Stimulated activated CD8-positive, alpha-beta memory T cell treated with anti-CD3 and anti-CD28 coated beads, Interleukin-4, amount 100 ng/mL, for 1 hour (primary cell): ENCODE measurements at places on chromosomes 16 and 17.

GRCh38 chr16:66434619-66435430 lies 7.7 kb downstream of the BEAN1 start:
- DNase-seq, result no peak

DNA sequence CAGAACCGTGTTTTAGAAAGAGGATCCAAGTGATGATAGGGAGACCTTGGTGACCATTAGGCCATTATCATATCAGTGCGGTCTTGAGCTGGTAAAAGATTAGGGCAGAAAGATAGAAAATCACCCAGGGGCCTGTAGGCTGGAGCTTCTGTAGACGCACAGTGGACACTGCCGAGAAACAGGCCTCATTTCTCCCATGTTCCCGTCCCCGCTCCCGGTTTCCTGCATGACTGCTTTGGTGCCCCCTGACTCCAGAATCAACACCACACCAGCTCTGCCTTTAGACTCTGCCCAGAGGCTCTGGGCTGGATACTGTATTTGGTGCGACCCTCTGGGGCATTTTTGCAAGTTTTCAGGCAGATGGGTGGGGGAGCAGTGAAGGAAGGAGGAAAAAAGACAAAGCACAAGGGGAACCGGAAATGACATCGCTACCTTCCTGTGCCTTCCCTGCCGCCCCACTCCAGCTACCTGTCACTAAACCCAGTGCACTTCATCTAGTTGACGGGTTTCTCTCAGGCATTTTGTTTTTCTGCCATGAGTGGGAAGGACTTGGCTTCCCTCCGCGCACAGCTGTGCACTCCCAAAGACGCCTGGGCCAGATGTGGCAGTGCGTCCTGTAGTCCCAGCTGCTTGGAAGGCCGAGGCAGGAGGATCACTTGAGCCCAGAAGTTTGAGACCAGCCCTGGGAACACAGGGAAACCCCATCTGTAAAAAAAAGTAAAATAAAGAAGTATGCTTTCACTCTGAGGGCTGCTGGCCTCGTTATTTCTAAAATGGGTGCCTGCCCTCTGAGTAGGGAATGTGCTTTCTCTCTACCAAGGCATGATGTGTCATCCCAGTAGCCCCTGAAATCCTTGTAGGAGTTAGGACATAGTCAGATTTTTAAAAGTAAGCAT lies 214.1 kb downstream of the RPTOR start:
- no peak for DNase-seq

- DNase-seq, result no peak
These were observed 53.5 kb downstream of the SREBF1 start for GRCh38 chr17:17783116-17783824.

GRCh38 chr17:43200127-43200526 lies 11.5 kb upstream of the TMEM106A start:
- no peak for DNase-seq

- no peak for DNase-seq
These were observed 130 bp downstream of the CCDC78 start for GRCh38 chr16:726188-726437.

- DNase-seq, result no peak
These were observed at the start of gene RAB26 for GRCh38 chr16:2147981-2148671. Gene RAB26 (plus strand): TSS chr16:2148625. CDS start chr16:2148784, 159 bp downstream.

DNA sequence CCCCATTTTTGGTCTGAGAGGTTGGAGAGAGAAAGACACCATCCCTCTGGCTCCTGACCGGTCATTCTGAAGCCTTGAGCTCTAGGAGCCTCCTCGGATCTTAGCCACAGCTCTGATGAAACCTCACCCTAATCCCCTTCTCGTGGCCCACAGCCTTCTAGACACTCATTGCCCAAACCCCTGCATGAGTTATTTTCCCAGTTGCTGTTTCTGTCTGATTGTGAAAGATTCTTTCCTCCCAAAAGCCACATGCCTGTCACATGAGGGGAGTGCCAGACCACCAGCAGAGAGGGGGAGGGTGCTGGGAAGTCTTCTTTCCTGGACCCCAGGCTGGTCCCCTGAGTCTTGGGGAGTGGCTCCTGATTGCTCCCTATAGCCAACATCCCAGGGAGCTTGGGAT lies 17.6 kb upstream of the ABR start:
- no peak for DNase-seq

DNA sequence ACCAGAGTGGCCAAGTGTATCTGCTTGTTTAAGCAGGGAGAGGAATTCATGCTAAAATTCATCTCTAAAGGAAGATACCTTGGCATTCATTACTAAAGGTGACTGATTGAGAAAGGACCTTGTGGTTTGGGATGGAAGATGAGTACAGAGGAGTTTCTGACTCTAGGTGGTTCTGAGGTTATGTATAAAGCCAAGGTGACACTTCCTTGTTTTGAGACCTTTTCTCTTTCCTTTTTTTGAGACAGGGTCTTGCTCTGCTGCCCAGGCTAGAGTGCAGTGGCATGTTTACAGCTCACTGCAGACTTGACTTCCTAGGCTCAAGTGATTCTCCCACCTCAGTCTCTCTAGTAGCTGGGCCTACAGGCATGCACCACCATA lies 9.1 kb downstream of the ABHD15 start:
- DNase-seq, result no peak

- peak; percentile 18 for DNase-seq
These were observed 35.1 kb downstream of the MFSD11 start for GRCh38 chr17:76772842-76773525.

DNA sequence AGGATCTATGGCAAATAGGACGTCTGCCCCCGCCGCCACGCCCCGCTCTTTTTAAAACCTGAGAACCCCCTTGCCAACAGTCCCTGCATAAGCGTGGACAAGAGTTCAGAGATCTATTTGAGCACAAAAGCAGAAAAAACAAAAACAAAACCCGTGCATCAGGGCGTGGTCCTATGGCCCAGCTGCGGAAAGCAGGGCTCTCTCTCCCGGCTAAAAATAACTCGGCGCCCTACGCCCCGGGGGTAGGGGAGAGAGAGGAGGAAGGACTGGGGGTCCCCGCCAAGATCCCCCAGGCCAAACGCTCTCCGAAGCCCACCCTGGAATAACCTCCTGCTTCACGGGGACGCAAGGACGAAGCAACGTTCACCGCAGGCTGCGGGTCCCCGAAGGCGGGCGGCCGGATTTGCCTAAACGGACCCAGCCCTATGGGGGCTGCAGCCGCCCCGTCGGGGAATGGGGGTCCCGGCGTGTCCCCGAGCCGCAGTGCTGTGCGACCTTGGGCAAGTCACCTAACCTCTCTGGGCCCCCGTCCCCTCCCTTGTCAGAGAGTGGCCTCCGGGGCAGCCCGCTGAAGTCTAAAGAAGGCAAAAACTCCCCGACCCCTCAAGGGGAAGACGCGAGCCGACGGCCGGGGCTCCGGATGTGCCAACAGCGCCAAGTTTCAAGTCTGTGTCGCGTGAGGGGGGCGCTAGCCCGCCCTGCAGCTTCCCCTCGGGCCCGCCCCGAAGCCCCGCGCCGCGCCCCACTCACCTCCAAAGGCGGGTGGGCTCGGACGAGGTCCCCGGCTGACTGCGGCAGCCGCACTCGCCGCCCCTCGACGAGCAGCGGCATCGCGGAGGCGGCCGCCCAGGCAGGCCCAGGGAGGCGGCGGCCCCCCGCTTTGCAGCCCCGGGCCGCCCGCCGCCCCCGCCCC lies 477 bp downstream of the NTAN1 start:
- DNase-seq, result peak; percentile 38

DNA sequence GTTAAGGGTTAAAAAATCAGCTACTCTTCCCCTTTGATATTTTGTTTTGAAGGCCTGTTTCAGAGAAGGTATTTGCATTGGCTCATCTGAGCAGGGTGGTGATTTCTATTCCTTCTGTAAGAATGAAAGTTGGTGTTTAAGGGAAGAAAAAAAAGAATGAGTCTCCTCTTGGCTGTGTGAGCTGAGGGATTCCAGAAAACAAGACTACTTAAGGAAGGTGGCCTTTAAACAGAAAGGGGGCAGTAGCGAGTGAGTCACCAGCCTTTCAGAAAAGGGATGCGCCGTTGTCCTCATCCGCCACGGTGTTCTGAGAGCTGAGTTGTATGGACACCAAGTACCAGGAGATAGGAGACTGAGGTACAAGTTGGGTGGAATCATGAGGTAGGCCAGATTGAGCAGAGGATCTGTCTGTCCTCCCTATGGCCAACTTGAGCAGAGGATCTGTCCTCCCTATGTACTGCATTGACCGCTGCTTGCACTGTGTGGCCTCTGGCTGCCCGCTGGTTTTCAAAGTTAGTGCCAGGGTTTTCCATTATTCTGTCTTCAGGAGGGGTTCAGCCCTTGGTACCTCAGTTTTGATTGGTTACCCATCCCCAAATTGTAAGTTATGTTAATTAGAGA lies 8.2 kb downstream of the PRKCA start:
- no peak for DNase-seq

DNA sequence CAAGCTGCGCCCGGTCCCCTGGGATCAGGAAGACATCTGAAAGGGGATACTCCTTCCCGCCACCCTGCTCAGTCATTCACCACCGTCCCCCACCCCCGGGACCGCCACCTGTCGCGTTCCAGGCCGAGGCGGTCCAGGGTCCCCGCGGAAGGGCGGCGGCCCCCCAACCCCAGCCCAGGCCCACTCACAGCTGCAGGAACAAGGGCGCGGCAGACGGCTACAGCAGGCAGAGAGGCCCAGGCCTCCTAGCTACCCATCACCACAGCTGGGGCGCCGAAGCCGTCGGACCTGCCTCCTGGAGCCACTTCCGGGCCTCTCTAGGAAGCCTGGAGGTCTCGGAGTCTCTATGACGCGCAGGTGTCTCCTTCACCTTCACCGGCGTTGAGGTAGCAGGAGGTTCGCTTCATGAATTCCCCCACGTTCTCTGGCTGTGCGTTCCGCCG lies at the start of gene SDR42E1:
Gene SDR42E1 (minus strand): TSS at position 272 of the 443 bp plus-strand sequence. CDS start 10,612 bp downstream, outside the sequence.
- peak; percentile 35 for DNase-seq

GRCh38 chr17:1147664-1148063 lies 32.1 kb downstream of the ABR start:
- DNase-seq, result no peak

GRCh38 chr16:59991171-59991570 lies 1257.1 kb upstream of the GOT2 start:
- no peak for DNase-seq

- DNase-seq, result no peak
These were observed 37.7 kb upstream of the DYNLRB2 start for GRCh38 chr16:80503107-80503506.

- DNase-seq, result no peak
These were observed 12.2 kb downstream of the CX3CL1 start for GRCh38 chr16:57384248-57385070.

DNA sequence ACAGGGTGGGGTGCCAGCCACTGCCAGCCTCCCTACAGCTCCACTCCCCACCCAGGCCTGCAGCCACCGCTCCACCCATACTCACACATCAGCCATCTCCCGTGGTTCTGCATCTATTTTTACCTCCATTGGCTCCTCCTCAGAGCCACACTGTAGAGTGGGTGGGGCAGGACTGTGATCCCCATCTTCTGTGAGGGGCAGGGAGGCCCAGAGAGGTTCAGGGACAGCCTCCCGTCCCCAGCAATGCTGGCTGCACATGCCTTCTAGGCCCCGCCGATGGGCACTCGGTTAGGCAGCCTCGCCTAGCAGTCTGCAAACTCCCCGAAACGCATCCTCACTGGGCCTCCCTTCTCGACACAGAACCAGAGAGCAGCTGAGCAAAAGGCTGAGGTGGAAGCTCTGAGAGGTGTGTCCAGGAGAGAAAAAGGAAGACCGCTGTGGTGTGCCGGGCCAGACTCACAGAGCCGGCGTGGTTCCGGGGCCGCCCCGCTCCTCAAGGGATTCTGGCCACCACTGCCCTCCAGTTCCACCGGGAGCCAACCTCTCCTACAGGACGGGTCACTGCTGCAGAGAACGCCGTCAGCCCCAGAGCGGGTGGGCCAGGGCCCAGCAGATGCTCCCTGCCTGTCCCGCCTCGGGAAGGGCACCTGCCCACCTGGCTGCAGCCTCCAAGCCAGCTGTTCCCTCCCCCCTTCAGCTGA lies 71.9 kb downstream of the ABR start:
- DNase-seq, result no peak

DNA sequence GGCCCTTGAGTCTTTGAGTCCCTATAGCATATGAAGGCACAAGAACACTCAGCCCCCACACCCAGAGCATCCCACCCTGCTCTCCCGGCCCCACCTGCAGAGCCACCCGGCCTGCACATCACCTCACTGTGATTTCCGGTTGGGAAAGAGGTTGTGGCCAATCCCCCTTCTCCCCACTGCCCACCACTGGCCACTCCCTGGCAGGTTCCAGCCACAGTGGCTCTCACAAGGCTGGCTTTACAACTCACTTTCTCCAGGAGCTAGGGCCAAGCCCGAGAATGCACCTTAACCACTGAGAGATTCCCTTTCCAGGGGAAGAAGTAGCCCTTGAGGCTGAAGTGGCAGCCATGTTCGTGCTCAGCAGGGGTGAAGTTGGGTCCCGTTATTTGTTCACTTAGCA lies 123.9 kb downstream of the C16orf78 start:
- DNase-seq, result no peak

- no peak for DNase-seq
These were observed 77.7 kb downstream of the MRM3 start for GRCh38 chr17:859824-860195.

- no peak for DNase-seq
These were observed 6.2 kb downstream of the FOXK2 start for GRCh38 chr17:82525712-82526111.

- DNase-seq, result no peak
These were observed 749 bp downstream of the GRIN2A start for GRCh38 chr16:10181196-10182162.

DNA sequence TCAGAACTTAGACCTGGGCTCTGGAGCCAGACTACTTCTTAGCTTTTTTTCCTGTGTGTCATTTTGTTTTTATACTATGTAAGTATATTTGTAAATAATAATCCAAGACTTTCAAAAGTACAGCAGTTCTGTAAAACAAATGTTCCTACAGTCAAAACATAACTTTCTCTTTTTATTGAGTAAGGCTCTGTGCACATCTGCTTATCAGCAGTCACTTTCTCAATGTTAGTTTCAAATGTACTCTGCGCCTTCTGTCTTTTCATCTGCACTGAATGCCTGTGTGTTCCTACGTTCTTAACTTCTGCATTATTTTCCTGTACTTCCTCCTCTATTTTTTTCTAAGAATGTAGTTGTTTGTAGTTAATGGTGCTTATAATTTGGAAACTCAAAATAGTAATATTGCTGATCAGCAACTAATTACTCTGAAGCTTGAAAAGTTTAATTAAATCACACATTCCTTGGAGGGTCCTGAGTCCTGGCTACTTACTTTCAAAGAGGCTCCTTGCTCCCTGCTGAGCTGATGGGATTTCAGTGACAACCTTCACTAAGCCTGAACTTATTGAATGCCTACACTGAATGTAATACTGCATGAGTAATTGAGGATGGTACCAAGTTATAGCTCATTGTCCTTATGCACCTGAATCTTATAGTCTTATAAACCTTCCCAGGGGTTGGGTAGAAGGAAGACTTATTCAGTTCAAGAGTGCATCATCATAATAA lies 329.9 kb downstream of the KCNJ2 start:
- DNase-seq, result no peak
